ENCODE measurements at places on chromosomes 12 and 14.

- DNase-seq, result no peak
Measured at GRCh38 chr14:50559990-50560930, at the start of gene ATL1. TSS of gene ATL1 (plus strand) at chr14:50560145. CDS start at chr14:50560266, 121 bp downstream.

DNA sequence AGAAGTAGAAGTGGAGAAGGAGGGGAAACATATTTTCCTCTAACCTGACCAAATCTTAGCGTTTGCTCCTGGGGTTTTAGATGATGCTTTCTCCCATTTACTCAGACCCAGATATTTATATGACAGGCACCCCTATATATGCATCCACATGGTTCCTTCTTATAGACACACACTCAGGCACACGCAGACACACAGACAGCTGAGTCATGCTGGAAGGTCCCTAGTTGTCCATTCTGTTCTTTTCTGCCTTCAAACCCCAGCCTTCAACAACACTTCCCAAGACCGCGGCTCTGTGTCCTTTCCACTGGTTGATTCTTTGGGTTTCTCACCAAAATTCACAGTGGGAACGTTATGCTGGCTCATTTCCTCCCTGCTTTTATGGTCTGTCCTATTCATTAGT lies 52.1 kb downstream of the HSPB8 start:
- DNase-seq, result no peak

GRCh38 chr14:53982546-53982945 lies 25.9 kb upstream of the BMP4 start:
- no peak for DNase-seq

DNA sequence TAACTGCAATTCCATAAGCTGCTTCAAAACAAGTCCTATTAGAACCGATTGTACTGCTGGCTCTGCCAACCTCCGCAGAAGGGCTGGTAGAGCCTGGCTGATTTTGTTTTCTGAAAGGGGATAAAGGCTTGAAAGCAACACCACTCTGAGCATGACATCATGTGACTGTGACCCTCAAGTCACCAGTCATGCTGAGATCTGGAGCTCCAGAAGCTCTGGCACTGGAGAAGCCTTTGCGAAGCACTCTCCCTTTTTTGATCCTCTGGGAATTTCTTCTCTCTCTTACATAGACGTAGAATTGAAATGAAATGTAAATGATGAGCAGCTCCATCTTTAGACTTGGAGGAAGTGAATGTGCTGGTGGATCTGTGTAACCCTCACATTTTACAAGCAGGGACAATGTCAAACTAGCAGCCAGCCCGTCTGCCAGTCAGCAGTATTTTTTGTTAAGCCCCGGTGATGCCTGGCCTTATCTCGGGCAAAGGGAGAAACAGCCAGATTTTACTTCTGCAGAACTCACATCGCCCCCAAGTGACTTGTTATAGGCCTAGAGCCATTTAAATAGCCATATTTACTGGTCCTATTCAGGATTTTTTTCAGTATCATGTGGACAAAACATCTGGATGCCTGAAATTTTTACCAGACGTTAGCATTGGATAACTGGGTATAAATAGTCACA lies 112.1 kb upstream of the NPAS3 start:
- no peak for DNase-seq

GRCh38 chr14:78567343-78567742 lies 397.2 kb downstream of the NRXN3 start:
- no peak for DNase-seq

- no peak for DNase-seq
Measured at GRCh38 chr12:30329281-30329680, 366.4 kb downstream of the IPO8 start.

GRCh38 chr12:116591855-116592637 lies 32.9 kb downstream of the MAP1LC3B2 start:
- no peak for DNase-seq

GRCh38 chr12:117498256-117498655 lies 136.8 kb upstream of the NOS1 start:
- DNase-seq, result no peak

DNA sequence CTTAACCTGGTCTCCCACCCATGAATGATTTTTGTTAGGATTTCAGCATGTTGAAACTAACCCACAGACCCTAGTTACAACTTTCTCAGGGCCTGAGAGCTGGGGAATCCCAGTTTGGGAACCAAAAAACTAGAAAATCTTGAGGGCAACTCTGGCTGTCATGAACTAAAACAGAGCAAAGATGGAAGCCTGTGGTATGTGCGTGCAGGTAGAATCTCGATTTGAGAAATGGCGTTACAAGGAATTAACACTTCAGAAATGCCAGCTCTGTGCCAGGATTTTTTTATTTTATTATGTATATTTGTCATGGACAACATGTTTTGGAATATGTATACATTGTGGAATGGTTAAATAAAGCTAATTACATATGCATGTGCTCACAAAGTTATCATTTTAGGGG lies 36.4 kb upstream of the BCL2L14 start:
- DNase-seq, result no peak

DNA sequence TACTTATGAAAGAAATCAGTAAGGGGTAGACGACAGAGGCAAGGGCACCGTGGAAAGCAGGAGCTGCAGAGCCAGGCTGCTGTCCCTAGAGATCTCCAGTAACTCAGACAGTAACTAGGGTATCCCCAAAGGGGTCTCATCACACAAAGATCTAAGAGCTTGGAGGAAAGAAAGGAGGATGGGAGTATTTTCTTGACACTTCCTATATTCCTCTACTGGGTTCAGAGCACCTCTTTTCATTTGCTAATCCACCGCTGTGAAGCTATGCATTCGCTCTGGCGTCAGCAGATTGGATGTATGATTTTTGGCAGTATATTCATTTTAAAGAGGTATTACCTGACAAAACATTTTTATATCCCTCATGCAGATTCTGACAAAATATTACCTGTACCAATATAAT lies 12.6 kb downstream of the USP44 start:
- DNase-seq, result no peak

GRCh38 chr14:27427796-27428195 lies 830.0 kb upstream of the NOVA1 start:
- DNase-seq, result no peak

DNA sequence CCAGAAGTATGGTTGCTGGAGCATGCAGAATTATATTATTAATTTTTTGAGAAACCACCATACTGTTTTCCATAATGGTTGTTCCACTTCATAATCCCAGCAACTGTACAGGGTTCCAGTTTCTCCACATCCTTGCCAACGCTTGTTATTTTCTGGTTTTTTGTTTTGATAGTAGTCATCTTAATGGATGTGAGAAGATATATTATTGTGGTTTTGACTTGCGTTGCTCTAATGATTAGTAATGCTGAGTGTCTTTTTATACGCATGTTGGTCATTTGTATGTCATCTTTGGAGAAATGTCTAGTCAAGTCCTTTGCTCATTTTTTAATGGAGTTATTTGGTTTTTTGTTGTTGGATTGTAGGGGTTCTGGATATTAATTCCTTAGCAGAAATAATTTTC lies 58.1 kb downstream of the DAAM1 start:
- DNase-seq, result no peak

- no peak for DNase-seq
Measured at GRCh38 chr12:130111965-130112496, 50.2 kb upstream of the FZD10 start.

DNA sequence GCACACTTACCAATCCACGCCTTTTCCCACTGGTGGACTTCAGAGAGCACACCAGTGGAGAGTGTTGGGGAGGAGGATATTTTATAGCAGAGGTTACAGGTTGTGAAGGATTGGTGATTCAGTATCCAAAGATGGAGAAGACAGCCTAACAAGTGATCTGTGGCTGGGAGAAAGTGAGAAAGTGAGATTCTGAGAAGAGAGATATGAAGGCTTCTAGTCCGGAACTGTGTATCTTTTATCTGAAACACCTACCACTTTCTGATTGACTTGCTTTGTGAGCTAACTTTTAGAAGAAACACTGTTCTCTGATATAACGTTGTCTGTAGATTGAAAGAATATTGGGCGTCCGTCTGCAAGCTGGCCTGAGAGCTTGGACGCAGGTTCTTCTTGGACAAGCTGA lies 24.0 kb downstream of the DYNC1H1 start:
- no peak for DNase-seq

GRCh38 chr14:68559949-68560348 lies 232.9 kb downstream of the ZFP36L1 start:
- DNase-seq, result no peak

GRCh38 chr12:2637371-2637770 lies 157.4 kb upstream of the FKBP4 start:
- DNase-seq, result no peak

DNA sequence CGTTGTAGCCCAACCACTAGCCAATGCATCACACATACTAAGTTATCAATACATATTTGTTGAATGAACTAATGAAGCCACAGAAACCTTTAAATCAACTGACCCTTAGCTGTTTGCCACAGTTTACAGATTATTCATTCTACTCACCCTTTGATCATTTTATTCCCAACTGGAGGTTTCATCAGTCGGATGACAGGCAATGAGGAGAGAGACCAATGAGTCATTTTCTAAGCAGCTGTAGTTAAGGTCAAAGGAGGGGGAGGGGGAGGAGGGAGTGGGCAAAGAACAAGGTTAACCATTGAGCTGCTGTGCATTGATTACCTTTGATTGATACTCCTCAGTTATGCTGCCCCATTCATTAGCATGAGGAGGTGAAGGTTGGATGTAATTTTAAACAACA lies 469.5 kb downstream of the VRK1 start:
- DNase-seq, result no peak

DNA sequence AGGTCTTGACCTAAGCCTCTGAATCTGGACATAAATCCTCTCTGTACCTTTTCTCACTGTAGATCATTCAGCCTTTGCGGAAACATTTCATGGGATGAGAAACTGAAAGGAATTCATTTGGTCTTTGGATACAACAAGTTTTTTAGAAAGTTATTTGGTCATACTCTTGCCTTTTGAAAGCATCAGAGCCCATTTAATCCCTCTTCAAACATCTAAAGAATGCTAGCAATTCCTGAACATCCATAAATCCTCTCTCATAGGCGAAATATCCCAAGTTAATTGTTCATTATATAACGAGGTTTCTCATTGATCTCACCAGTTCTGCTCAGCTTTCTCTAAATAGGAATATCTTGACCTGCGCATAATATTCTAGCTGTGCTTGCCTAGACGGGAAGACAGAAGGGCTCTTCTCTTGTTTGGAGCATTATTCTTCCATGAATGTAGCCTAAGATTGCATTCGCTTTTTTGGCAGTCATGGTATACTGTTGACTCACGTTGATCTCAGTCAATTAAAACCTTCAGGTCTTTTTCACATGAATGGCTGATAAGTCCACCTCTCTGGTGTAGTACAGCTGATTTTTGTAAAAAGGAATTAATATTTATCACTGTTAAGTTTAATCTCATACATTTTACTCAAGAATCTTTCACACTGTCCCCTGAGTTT lies 24.1 kb downstream of the NTN4 start:
- no peak for DNase-seq

GRCh38 chr12:51392556-51393237 lies 1.5 kb upstream of the GALNT6 start:
- DNase-seq, result no peak

DNA sequence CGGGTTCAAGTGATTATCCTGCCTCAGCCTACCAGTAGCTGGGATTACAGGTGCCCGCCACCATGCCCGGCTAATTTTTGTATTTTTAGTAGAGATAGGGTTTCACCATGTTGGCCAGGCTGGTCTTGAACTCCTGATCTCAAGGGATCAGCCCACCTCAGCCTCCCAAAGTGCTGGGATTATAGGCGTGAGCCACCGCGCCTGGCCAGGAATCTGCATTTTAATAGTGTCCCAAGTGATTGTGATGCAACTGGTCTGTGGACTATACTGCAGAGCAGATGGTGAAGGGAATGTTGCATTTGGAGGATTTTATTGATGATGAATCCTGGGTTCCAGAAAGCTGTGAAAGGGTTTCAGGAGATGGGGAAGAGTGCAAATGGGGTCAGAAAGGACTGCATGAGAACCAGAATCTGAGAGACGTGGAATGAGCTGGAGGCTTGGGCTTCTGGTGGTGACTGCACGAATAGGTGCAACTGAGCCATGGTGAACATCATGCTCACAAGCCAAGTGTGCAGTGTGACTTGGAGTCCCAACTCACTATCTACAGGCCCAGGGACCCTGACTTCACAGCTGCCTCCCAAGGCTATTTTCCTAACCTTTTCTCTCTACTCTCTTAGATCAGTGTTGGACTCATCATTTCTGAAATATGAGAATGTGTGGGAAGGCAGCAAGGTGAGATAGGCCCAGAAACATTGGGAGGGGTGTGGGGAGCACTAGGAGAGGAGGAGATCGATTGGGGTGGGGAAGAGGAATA lies 4.5 kb downstream of the RPS26 start:
- no peak for DNase-seq

GRCh38 chr12:115857160-115857920 lies 420.2 kb downstream of the MED13L start:
- no peak for DNase-seq

DNA sequence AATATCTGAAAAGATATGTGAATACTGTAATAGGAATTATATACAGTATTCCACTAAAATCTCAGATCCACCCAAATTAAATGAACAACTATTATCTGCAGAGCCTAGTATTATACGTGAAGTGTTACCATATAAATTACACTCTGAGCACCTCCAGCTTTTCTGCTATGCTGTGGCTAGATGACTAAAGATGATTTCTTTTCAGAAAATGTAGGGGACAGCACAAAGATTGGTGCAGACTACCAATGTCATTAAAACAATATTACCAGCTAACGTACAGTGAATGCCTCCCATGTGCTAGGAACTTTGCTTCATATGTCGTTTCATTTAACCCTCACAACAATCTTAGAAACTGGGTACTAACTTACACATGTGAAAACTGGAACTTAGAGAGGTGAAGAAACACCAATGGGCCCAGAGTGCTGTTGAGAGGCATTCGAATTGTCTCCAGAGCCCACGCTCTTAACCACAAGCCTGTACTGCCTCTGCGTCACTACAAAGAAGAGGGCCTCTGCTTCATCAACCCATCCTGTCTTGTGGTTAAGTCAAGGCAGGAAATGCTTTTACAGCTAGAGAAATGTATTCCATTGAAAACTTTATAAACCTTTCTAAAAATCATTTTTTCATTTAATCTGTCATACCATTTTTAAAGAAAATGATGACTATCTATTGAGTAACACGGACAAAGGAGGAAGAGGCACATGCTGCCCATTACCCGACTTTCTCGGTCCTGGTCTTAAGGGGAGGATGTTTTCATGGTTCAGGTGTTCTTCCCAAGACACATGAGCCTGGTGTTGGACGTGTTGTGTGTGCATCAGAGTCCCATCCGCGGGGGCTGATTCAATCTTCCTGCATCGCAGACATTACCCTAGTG lies 1.3 kb downstream of the GPR65 start:
- DNase-seq, result peak; percentile 57

GRCh38 chr12:11071414-11071813 lies 9.3 kb upstream of the TAS2R46 start:
- no peak for DNase-seq

- no peak for DNase-seq
Measured at GRCh38 chr12:84920331-84920730, 7.7 kb upstream of the SLC6A15 start.

DNA sequence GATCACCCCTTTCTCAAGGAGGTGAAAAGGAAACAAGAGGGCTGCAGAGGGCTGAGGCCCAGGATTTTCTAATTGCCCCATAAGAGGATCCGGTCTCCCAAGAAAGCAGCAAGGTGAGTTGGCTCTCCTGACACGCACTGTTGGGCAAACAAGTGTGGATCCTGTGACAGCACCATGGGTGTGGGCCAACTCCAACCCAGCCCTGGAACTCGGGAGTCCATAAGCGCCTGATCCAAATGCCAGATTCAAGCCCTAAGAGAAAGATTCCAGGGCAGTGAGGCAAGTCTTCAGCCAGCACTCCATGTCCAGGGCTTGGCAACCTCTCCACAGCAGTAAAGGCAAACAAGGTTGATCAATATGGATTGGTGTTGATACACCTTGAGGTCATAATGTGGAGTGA lies 33.1 kb downstream of the KCNA5 start:
- no peak for DNase-seq
